ENCODE measurements at places on chromosomes 7 and 10.
A peak's percentile ranks its signal among the peaks of the same experiment; 100 is the strongest.

GRCh38 chr10:77552252-77552651 is 85.4 kb downstream of the KCNMA1 start:
- no peak for DNase-seq

- no peak for DNase-seq
Measured at GRCh38 chr7:118492466-118492865, 268.0 kb downstream of the ANKRD7 start.

DNA sequence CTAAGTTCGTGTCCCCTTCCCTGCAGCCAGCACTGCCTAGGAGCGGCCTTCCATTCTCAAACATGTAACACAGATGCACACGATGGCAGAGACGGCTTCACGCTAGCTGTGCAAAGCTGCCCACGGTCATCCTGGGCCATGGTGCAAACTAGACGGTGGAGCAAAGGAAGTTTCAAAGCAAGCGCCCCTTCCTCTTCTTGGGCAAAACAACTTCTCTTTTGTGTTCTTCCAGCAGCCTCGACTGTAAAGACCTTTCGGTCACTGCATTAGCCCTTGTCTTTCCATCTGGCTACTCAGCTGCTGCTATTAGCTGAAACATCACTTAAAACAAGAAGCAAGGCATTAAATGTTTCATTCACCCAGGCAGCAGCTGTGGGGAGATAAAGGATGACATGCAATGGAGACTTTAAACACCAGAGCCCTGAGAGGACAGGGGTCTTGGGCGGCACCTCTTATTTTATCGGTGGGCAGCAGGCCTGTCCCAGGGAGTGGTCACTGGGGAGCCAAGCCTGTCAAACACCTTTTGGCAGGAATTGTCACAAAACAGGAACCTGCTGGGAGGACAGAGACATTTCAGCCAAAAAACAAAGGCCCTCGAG is 214.8 kb downstream of the KLF6 start:
- DNase-seq, result no peak

DNA sequence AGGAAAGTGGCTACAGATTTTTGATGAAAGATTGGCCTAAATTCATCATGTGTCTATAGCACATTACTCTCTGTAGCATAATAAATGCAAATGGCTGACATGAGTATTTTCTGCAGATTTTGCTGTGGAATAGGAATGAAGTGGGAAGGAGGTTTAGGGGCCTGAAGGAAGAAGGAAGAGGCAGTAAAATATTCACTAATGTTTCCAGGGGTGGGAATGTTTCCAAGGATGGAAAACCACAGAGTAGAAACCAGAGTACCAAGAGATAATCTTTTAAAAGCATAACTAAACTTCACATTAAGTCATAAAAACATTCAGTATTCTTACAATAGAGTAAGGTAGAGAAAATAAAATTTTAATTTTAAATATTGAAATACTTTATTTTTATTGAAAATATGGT is 267.8 kb downstream of the BICC1 start:
- DNase-seq, result no peak

GRCh38 chr10:33706191-33706590 is 371.7 kb upstream of the NRP1 start:
- DNase-seq, result no peak

- no peak for DNase-seq
Measured at GRCh38 chr7:89593125-89593524, 561.1 kb upstream of the STEAP1 start.

- peak; percentile 14 for DNase-seq
Measured at GRCh38 chr7:84274029-84274638, 79.5 kb upstream of the SEMA3A start.

DNA sequence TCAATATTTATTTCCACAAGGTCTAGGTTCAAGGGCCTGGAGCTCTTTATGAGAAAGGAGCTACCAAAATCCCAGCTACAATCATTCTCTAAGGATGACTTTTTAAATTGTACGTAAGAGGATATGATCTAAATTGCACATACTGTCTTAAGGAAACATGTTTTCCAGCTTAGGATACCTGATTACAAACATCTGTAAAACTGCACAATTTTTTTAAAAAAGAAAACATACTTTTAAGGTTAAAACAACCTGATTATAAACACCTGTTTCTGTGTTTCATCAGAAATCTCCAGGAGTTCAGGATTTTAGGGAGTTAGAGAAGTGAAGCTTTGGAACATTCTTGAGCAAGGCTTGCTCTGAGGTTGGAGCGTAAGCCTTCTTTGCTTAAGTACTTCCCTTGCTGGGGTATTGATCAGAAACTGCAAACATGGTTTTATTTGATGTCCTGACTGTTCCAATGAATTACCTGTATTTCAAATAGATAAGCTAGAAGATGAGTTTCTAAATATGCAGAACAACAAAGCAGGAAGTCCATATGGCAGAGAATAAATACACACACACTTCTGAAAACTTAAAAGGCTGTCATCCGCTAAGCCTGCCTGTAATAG is 248.6 kb downstream of the GFRA1 start:
- no peak for DNase-seq

- no peak for DNase-seq
Measured at GRCh38 chr7:54719425-54719824, 39.6 kb downstream of the SEC61G start.

- DNase-seq, result no peak
Measured at GRCh38 chr10:71705582-71705981, 14.0 kb downstream of the C10orf105 start.

DNA sequence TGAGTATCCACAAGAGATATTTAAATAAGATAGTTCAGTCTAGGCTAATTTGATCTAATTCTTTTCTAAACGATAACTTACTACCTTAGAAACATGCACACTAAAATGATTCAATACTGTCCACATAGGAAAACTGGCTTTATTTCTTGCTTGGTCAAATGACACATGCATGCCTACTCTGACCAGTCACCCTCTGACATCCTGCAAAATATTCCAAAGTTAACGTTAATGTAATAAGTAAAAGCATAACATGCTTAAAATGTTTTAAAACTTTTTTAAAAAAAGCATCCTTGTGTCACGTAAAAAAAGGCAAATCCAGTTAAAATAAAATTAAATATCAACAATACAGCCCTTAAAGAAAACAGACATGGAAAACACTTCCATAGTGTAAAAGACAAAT is 70.2 kb downstream of the UBE2H start:
- no peak for DNase-seq

DNA sequence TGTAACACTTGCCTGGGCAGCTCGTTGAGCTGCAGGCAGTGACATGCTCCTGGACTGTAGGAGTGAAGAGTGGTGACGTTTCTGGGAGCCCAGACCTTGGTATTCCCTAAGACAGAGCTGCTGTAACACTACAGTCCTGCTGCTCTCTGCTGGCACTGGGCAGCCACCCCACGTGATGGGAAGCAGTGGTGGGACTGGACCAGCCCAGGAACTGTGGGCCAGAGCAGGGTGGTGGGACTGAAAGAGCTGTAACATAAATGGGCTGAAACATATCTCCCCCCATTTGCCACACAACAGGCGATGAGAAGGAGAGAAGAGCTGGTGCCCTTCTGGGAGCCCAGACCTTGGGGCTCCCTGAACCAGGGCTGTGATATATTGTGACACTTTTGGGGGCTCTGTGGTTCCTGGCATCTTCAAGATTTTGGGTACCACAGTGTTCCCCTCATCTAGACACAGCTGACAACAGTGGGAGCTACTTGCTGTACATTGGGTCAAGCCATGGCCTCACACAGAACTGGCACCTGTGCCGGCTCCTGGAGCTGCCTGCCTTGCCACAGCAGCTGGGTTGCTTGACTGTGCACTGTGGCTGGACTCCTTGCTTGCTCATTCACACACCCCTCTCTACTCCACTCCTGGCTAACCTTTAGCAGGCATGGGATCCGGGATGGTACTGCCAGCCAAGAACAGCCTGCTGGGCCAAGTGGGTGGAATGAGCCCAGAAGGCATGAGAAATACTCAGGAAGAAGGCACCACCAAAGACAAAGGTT is 161.3 kb upstream of the PCDH15 start:
- no peak for DNase-seq

- DNase-seq, result no peak
Measured at GRCh38 chr10:128996092-128996491, 470.9 kb upstream of the MGMT start.

DNA sequence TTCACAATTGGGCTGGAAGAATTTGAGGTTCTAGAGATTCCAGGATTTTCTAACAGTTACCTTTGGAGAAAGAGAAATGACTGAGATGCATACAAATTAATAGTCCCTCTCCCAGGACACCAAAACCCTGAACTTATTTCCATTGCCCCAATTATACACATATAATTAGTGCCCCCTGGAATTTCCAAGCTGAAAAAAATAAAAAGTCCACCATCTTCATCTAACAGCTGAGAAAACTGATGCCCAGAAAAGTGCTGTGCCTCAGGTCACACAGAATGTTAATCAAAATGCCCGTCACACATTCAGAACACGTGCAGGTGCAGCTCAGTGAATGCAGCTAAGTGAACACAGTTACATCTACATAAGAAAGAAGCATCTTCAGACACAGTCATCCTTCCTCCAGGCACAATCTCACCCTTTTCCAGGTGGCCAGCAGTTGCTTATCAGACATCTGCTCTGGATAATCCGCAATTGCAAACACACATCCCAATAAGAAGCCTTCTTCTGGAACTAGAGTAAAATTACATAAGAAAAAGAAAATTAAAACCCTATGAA is 35.4 kb downstream of the PAXIP1 start:
- DNase-seq, result no peak

DNA sequence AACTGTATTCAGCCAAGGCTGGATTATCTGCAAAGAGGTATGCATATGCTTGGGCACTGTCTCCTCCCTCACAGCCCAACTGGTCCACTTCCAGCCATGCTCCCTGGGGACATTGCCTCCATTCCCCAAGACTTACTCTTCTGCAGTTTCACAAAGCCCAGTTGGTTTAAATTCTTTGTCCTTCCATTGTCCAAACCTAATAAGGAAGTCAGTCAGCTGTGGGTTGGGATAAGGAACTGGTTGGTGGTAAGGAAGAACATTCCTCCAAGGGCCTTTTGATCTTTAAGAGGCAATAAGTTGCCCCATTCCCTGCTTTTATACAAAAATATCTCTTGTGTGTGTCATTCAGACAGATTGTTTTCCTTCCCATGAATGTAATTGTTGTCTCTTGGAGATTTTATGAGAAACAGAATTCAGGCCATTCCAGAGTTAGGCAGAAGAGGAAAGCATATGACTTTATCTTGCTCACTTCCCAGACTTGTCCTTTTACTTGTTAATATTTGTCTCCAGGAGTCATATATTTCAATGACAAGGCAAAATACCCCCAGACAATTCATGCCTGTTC is 673.7 kb downstream of the SUGCT start:
- DNase-seq, result no peak

- DNase-seq, result no peak
Measured at GRCh38 chr10:78354101-78354500, 320.4 kb downstream of the RPS24 start.

DNA sequence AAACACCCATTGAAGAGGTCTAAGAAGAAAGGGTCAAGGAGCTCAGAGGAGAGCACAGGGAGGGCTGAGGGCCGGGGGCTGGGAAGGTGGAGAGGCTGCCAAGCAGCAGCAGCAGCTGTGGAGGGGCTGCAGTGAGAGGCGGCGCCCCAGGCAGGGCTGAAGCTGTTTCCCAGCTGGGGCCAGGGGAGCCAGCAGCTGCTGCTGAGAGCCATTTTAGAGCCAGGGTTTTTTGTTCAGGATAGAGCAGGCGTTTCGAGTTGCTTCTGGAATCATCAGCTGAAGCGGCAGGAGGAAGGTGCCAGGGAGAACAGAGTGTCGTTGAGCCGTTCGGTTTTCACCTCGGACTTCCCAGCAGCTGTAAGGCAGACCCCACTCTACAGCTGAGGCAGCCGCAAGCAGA is 62.7 kb downstream of the LANCL2 start:
- DNase-seq, result peak; percentile 98

- no peak for DNase-seq
Measured at GRCh38 chr7:22411977-22412693, 55.2 kb upstream of the RAPGEF5 start.

DNA sequence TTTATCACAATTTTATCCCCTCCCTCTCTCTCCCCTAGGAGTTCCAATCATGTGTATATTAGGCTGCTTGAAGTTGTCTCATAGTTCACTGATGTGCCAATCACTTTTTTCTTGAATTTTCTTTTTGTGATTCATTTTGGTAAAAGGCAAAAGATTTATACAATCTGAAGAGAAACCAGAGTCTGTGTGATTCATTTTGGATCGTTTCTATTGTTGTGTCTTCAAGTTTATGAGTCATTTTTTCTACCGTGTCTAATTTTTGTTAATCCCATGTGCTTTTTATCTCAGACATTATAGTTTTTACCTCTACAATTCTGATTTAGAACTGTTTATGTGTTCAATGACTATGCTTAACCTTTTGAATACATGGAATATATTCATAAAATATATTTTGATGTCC is 483.9 kb upstream of the AUTS2 start:
- no peak for DNase-seq

GRCh38 chr7:19098510-19098909 is 18.9 kb downstream of the TWIST1 start:
- DNase-seq, result no peak

DNA sequence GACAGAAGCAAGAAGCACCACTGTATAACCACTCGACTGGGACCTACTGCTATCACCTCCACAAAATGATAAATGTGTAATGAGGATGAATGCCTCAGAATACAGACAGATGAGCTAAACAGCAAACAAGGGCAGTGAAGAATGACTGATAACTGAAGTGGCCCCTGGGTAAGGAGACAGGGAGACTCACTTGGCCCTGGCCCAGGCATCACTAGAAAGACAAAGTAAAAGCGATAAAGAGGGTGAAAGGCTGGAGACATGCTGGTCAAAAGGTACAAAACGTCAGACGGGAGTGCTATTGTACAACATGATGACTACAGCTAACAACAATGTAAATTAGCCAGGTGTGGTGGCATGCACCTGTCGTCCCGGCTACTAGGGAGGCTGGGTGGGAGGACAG is 27.8 kb upstream of the APBB1IP start:
- DNase-seq, result no peak

- DNase-seq, result no peak
Measured at GRCh38 chr7:16730937-16731336, 22.6 kb upstream of the TSPAN13 start.

GRCh38 chr7:92076509-92076908 is 57.8 kb downstream of the CYP51A1 start:
- no peak for DNase-seq

- DNase-seq, result no peak
Measured at GRCh38 chr10:102467971-102468438, 16.7 kb upstream of the C10orf95 start.

DNA sequence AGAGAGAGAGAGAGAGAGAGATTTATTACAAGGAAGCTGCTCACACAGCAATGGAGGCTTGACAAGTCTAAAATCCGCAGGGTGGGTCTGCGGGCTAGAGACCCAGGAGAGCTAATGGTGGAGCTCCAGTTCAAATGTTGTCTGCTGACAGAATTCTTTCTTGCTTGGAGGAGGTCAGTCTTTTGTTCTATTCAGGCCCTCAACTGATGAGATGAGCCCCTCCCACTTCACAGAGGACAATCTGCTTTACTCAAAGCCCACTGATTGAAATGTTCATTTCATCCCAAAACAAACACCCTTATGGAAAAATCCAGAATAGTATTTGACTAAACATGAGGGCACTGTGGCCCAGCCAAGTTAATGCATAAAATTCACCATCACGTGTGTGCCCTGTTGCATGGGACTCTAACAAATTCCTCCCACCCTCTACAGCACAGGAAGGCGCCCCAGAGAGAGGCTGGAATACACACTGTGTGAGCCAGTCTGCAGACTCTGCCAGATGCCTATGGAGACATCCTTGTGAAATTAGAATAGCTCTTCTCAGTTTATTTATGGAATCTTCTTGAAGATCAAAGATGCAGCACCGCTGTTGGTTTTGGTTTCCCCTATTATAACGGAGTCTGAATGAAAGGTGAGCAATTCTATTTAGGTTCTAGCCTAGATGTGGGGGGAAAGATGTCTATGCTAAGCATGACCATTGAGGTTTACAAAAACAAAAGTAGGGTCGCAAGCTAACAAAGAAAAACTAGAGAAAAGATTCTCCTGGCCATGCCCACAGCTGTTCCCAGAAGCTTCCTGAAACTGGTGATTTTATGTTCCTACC is 123.0 kb upstream of the SFMBT2 start:
- no peak for DNase-seq
